Activated CD4-positive, alpha-beta T cell treated with anti-CD3 and anti-CD28 coated beads, Interleukin-2, amount 10 ng/mL, durations not matched to agents 24 days and 14 days (primary cell): ENCODE measurements at places on chromosomes 6 and 20. TPM values are rescaled to one million over a fixed set of nuclear protein-coding genes. Genes with fewer than 3 reads are reported as not detected.

Gene ADGRF1
- not detected in 2 replicates for total RNA-seq

Gene AVP
- total RNA-seq = not detected in 2 replicates

Gene SLC22A7
- not detected in 2 replicates for total RNA-seq

Gene MOG
- not detected in 2 replicates for total RNA-seq

Gene SAMD3
- total RNA-seq = 2.1 and 2.5 TPM in 2 replicates

Gene SLPI
- total RNA-seq = not detected in 2 replicates

Gene ENPP5
- not detected in 2 replicates for total RNA-seq

Gene SAMHD1
- total RNA-seq = 51.6 TPM in 2 replicates

Gene SNAP25
- 3.0 and 3.6 TPM in 2 replicates for total RNA-seq

Gene SIRPB2
- total RNA-seq = not detected in 2 replicates

Gene CRNKL1
- total RNA-seq = 22.7 and 25.1 TPM in 2 replicates

Gene CDSN
- not detected in 2 replicates for total RNA-seq

Gene PTCRA
- not detected in 2 replicates for total RNA-seq

Gene NOL4L
- total RNA-seq = 13.0 and 18.0 TPM in 2 replicates

Gene PRDM13
- 0.05 TPM in 1 of 2 replicates, not detected in the other for total RNA-seq

Gene KCNS1
- total RNA-seq = 0.30 and 0.47 TPM in 2 replicates

Gene BFSP1
- total RNA-seq = 0.33 and 0.43 TPM in 2 replicates

Gene ISM1
- total RNA-seq = 5.3 and 5.4 TPM in 2 replicates

Gene TRIM31
- 0.09 TPM in 1 of 2 replicates, not detected in the other for total RNA-seq

Gene TINAG
- not detected in 2 replicates for total RNA-seq

Gene ZNF165
- 0.26 and 0.47 TPM in 2 replicates for total RNA-seq

Gene WFDC10B
- total RNA-seq = not detected in 2 replicates

Gene ZBP1
- 0.51 and 0.62 TPM in 2 replicates for total RNA-seq

Gene COMMD7
- total RNA-seq = 36.3 and 37.7 TPM in 2 replicates

Gene EMILIN3
- 0.58 and 0.73 TPM in 2 replicates for total RNA-seq

Gene RAB23
- total RNA-seq = 3.0 and 4.0 TPM in 2 replicates

Gene PKIB
- total RNA-seq = not detected in 2 replicates

Gene CST4
- total RNA-seq = not detected in 2 replicates

Gene MROH8
- 0.63 and 1.3 TPM in 2 replicates for total RNA-seq

Gene GMPR
- total RNA-seq = 1.0 and 2.1 TPM in 2 replicates

Gene FGD2
- 0.57 and 0.58 TPM in 2 replicates for total RNA-seq

Gene SLC22A16
- total RNA-seq = not detected in 2 replicates
